ENCODE measurements at places on chromosomes 6 and 20.

DNA sequence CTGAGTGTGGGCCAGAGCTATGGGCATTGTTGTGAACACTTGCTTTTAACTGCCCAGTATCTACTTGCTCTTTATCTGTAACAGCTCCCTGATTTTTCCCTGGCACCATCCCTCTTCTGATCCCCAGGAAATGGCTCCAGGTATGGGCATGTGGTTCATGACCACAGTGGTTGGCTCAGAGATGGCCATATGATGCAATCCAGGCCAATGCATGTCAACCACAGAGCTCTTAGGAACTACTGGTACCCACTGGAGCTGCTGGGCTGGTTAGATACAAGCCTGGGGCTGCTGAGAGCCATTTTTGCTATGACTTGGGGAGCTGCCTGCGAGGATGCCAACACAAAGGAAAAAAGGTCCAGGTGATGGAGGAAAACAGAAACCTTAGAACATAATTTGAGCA is 55.6 kb downstream of the KCNB1 start:
- DNase-seq: no peak

DNA sequence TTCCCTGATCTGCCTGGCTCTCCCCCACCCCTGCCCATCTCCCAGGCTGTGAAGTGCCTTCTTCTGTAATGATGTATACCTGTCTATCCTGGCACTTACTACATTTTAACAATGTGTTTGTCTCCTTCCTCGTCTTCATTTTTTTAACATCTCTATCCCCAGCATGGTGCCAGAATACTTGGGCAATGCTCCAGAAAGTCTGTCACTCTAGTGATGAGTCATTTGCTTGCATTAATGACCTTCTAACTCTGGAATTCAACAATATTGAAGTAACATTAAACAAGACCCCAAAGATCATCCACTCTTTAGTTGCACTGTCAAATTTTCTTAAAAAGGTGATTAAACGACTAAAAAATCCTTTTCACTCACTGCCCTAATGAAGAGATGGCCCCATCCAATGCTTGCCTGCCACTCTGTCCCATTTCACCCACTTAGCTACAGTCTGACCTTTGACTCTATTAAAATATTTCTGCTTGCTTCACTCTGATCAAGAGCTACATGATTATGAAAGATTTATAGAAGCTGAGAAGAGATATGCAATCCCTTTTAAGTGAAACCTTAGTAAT is 7.7 kb upstream of the KLHL31 start:
- no peak for DNase-seq

GRCh38 chr20:3449319-3449718 is 21.5 kb upstream of the ATRN start:
- no peak for DNase-seq

- DNase-seq: no peak
Measured at GRCh38 chr6:63527658-63528514, 44.4 kb upstream of the LOC128125822 start.

GRCh38 chr20:1320902-1321653 is 7.9 kb downstream of the SDCBP2 start:
- no peak for DNase-seq

- no peak for DNase-seq
Measured at GRCh38 chr6:131353876-131354275, 218.6 kb downstream of the AKAP7 start.

- no peak for DNase-seq
Measured at GRCh38 chr6:42795651-42796050, 13.8 kb downstream of the BICRAL start.

GRCh38 chr6:28864326-28864923 is 59.4 kb downstream of the TRIM27 start:
- no peak for DNase-seq

DNA sequence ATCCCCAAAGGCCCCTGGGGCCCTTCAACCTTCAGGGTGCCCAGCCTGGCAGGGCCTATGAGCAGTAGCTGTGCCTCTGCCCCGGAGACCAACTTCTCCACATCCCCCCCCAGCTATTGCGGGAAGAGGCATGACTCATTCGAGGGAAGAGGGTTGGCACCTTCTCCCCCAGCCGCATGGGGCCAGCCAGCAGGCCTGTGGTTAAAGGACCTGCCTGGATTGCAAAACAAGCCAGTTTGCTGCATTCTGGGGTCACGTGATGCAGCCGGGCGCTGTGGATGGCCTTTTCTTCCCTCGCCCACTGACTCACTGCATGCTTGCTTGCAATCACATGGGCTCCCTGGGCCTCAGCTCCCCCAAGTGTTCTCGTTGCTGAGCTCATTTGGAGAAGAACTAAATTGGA is 182.5 kb downstream of the MAFB start:
- DNase-seq: peak; percentile 8

DNA sequence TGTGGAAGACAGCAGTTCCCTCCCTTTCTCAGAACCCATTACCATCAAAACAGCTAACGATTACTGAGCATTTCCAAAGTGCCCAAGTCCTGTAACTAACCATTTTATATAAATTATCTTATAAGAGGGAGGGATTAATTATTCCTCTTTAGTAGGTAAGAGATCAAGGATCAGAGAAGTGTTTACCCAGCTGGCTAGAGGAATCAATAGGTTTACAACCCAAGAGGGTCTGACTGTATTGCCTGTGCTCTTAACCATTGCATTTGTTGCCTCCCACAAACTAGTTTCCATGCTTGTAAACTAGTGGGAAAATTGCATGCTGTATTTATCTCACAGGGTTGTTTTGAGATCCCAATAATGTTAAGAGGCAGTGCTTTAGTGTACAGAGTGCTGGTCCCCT is 3.7 kb upstream of the DBNDD2 start:
- DNase-seq: no peak

- DNase-seq: no peak
Measured at GRCh38 chr6:165632194-165632593, 30.8 kb downstream of the PDE10A start.

DNA sequence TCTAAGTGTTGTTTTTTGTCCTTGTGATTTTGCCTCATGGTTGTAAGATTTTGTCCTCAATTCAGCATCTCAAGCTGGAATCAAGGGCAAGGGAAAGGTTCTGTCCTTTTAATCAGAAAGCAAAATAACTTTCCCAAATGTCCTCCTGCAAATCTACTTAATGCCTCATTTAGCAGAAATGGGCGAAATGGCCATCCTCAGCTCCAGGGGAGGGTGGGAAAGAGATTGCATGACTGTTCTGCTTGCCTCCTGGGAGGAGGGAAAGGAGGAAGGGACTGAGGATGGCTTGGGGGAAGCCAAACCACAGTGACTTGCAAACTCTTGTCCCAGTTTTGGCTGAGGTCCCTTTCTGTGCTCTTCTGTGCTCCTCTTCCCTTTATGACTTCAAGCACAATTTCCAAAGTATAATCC is 43.4 kb downstream of the TNFAIP3 start:
- DNase-seq: no peak

DNA sequence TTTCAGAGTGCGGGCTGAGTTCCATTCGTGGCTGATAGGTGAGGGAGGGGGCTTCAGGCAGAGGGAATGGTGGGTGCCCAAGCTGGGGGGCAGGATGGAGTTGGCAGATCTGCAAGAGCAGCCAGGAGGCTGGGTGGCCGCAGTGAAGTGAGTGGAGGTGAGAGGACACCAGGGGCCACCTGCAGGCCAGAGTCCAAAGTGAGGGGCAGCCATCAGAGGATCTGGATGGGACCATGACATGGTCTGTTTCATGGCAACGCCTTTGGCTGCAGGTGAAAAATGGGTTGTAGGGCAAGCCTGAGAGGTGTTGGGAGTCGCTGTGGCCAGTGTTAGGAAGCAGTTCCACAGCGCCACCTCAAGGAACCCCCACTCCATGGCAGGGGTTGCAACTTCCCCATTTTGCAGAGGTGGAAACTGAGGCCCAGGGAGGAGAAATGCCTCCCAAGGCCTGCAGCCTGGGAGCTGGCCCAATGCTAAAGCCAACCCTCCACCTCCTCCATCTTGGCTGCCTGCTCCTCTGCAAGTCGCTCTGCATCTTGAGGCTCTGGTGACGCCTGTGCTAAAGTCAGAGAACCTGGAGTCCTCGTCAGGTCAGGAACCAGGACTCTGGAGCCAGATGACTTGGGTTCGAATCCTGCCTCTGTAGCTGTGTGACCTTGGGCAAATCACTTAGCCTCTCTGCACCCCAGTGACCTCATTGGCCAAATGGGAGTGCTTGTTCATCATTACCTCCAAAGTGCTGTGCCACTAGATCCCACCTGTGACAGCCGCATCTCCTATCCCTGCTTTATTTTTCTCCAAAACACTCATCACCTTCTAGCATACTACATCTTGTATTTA is 153.8 kb downstream of the CEBPB start:
- no peak for DNase-seq
